Heart right ventricle (tissue), 16 donors: ENCODE measurements at places on chromosomes 6 and 20.

DNA sequence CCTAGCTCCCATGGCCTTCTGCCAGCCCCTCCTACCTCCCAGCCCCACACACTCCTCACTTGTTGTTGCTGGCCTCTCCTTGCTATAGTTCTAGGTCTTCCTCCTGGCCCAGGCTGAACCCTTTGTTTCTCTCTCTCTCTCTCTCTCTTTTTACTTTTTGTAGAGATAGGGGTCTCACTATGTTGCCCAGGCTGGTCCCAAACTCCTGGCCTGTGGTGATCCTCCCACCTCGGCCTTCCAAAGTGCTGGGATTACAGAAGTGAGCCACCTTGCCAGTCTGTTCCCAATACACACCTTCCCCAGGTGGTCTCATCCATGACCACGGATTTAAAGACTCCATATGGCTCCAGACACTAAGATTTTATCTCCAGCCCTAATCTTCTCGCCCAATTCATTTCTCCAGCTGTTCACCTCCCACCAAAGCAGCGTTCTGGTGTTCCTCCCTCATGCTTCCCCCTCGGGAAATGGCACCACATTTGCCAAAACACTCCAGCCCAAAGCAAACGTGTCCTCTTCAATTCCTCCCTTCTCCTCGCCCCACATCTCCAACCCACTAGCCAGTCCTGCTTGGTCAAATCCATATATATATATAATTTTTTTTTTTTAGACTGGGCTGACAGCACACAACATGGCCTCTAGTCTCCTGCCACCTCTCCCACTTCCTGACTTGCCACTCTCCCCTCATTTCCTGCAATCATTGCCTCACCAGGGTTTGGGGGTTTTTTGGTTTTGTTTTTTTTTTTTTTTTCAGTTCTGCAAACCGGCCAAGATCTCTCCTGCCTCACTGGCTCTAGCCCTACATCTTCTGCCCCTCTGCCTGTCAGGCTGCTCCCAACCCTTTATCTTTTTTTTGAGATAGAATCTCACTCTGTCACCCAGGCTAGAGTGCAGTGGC is 104.4 kb downstream of the NCR2 start:
- DNase-seq: no peak

DNA sequence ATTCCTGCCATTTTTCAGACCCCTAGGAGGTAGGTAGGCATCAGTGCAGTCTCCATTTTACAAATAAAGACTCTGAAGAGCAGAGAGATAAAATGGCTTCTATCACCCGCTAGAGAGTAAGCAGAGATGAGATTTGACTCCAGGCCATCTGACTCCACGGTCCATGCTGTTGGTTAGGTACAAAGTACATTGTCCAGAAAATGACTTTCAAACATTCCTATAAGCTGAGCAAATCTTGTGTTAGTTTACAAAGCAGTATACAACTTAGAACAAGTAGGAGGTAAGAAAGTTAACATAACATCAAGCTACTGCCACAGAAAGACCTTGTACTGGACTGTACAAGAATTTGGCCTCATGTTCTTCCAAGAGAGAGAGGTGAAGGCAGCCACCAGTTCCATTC is 14.9 kb downstream of the BTN1A1 start:
- DNase-seq: no peak

DNA sequence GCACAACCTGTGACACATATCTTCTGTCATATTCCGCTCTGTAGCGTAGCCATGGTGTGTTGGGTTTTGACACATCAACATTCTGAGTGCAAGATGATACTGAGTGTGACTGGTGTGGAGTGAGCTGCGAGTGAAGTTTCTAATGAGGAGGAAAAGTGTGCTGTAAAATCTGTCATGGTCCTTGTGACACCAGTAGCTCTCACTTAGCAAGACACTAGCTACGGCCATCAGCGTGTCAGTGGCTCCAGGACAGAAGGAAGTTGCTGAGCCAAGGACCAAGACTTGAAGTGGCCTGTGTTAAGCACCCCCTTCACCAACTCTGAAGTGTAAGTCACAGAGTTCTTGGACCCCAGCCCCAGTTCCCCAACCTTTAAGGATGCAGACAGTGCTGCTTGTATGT is 72.1 kb downstream of the TSHZ2 start:
- DNase-seq: no peak

DNA sequence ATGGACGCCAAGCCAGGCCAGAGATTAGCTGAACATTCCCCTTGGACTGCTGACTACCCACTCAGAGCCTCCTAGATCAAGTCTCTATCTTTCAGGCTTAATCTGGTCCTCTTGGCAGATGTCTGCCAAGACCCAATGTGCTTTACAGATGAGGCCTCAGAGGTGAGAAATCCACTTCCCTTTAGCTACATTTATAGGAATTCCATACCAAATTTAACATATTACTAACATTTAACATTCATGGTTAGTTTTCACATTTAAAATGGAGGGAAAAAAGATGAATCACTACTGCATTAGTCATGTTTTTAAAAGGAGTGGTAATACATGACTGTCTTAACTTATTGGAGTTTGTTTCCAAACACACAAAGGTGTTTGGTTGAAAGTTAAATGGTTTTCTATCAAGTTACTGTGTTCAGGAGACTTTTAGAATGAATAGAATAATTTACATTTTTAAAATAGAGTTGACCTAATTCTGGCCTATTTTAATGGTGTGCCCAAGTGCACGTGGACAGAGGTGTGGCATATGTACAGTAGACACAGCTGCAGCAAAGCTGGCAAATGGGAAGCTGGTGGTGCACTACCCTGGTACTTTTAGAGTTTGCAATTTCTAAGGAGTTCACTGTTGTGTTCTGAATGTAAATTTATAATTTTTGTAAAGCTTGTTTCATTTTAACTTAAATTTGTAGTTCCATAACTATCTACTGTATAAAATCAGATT is 41.9 kb upstream of the CALHM6 start:
- no peak for DNase-seq

GRCh38 chr6:149157126-149157525 is 160.4 kb upstream of the TAB2 start:
- no peak for DNase-seq
